ENCODE measurements at places on chromosomes 2 and 18. TPM values are rescaled to one million over a fixed set of nuclear protein-coding genes. Genes with fewer than 3 reads are reported as not detected.
A peak's percentile ranks its signal among the peaks of the same experiment; 100 is the strongest.

Gene NT5DC4
- not detected for total RNA-seq

DNA sequence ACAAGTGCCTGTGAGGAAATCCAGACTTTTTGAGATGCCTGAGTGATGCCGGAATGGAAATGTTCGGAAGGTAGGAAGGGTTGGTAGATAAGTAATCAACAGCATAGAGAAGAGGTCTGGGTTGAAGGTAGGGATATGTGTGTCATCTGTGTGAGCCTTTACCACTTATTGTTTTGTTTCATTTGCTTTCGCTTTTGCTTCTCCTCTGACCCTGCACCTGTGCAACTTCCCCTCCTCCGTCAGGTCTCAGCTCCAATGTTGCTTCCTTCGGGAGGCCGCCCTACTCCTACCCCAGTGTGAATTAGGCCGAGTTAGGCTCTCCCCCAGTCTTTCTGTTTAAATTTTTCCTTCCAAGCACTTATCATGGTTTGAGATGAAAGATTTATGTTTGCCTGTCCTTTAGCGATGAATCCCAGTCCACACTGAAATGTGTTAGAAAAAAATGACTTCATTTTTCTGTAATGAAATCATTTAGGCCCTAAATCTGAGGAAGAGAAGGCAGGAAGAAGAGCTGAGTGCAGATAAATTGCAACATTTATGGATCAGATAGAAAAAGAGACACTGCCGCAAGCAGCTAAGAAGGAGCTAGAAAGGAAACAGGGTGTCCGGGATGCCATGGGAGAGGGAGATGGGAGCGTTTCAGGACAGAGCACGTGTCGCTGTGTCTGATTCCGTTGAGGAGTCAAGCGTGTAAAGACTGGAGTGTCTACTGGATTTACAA lies 139.6 kb upstream of the PELI1 start:
- no peak for DNase-seq

DNA sequence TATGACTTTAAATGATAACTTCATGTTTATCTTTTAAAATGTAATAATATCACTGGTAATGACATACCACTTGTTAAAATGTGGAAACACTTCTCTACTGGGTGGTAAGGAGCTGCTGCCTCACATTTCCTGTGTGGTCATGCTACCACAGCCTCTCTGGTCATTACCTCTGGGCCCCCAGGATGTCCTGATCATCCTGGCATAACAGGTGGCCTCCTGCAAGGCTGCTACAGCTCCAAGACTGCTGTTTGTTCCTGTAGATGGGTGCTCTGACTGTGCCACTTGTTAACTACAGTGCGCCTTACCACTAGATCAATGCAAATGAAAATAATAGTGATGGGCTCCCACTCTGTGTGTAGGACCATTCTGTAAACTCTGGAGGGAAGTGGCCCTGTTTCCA lies 500.2 kb upstream of the SPRED2 start:
- no peak for DNase-seq

DNA sequence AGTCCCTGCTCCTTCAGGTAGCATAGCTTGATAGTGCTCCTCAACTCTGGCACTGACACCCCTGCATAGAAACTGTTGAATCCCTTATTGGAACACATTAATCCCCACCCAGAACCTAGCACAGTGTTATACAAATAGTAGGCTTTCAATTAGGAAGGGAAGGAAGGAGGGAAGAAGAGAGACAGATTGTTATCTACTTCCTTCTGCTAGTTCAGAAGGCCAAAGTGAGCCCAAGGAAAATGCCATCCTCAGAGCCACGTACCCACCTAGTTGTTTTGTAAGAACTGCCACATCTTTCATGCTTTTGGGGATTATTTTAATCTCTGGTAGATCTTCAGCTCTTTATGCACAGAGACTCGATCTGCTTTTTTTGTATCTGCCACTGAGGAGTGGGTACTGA lies 75.1 kb downstream of the CLHC1 start:
- no peak for DNase-seq

GRCh38 chr2:43191947-43192516 lies 34.4 kb downstream of the ZFP36L2 start:
- peak; percentile 27 for DNase-seq
